Activated CD4-positive, alpha-beta T cell treated with anti-CD3 and anti-CD28 coated beads, Interleukin-2, amount 10 ng/mL, durations not matched to agents 7 days and 5 days (primary cell): ENCODE measurements at places on chromosomes 11 and 22.

GRCh38 chr11:12174128-12174476 lies 63.7 kb downstream of the MICAL2 start:
- no peak for DNase-seq

GRCh38 chr11:123601743-123602142 lies 52.7 kb downstream of the SCN3B start:
- DNase-seq: no peak

DNA sequence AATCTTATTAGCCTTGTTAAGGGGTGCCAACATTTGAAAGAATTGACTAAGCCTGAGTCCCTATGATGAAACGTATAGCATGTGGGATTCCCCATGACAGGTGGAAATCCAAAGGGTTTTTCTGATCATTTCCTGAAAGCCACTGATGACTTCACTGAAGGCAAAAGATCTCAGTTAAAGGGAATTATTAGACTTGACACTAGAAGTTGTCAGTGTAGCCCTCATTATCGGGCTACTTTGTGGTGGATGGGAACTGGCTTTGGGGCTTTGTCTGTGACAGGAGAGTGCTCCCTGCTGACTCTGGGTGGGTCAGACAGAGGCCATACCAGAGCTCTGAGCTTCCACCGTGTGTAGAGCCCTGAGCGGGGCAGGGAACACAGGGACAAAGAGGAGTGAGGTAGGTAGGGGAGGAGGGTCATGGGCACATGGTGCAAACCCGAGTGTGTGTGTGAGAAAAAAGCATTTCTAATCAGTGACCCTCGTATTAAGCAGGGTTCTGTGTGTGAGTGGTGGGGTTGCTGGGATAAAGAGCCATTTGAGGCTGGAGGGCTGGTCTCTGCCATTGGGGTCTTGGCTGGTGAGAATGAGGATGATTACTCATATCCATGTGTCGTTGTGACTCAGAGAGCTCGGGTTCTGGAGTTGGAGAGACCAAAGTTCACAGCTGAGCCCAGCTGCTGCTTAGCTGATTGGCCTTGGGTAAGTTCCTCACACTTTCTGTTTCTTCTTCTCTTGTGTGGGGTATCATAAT lies 101.1 kb downstream of the GRIK4 start:
- DNase-seq: no peak

- no peak for DNase-seq
These were observed 132.0 kb downstream of the ELP4 start for GRCh38 chr11:31641477-31642062.

DNA sequence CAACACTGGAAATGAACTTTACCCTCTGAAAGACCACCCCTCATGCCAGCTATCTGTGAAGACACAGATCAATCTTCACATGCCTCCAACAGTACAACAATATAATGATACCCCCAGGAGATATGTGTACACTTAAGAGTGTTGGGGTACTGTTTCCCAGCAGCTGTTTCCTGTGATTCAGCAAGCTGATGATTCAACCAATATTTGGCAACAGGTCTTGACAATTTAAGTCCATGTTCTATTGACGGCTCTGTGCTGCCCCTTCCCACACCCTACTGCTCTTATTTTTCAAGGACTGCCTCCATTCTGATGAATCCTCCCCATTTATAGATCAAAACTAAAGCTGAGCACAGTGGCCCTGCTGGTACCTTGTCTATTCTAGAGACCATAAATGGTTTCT lies 6.6 kb downstream of the SNX19 start:
- no peak for DNase-seq

DNA sequence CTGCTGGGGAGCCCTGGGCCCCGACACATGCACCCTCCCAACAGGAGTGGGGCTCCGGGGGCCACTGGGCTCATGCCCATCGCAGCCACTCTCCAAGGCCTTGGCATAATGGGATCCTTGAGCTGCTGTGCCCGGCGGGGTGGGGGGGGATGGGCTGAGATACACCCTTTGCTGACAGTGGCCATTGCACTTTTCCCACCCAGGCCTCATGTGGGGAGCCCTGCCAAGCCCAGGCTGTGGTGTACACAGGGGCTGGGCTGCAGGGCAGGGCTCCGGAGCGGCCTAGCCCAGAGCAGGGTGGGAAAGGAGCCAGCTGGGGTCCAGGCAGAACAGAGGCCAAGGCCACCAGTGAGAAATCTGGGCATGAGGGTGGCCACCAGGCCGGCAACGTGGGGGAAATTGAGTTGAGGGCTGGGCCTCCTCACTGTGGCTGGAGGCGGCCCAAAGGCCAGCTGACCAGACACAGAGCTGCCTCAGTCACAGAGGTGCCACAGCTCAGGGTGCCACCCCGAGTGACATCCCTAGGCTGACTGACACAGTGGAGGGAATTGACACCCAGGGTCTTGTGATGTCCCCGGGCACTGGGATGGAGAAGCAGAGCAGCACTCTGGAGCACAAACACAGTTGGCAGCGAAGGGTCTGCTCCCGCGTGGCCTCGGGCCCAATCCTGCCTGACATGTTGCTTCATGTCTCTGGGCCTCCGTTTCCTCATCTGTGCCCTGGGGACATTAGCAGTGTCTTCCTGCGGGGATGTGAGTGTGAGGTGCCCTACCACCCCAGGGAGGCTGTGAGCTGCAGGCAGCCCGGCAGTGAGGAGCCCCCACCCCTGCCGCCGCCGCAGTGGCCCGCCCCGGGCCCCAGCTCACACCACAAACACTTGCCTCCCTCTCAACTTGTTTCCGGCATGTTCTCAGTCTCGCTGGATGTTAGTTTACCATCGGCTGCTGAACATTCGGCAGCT lies 30.4 kb downstream of the RTN4R start:
- peak; percentile 54 for DNase-seq

GRCh38 chr11:106187860-106188456 lies 110.5 kb downstream of the AASDHPPT start:
- no peak for DNase-seq

- no peak for DNase-seq
These were observed 34.0 kb upstream of the TRPC6 start for GRCh38 chr11:101617735-101618332.

GRCh38 chr11:93072229-93072914 lies 102.9 kb downstream of the MTNR1B start:
- no peak for DNase-seq

- DNase-seq: no peak
These were observed 388.3 kb downstream of the TENM4 start for GRCh38 chr11:79052544-79052943.

DNA sequence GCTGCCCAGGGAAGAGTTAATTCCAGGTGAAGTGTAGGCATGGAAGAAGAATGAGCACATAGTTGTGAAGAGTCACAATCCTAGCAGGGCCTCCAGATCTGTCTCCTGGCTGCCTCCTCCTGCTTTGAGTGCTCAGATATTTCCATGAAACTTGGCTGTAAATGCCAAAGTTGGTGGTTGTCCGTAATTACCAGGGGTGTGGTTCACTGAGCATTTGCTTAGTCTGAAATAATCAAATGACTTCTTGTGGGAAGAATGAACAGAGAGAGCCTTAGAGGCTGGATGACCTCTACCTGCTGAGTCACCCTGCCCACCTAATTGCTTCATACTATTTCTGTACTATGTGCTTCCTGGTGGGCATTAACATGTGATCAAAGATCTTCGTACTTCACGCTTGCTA lies 50.9 kb downstream of the APIP start:
- no peak for DNase-seq

DNA sequence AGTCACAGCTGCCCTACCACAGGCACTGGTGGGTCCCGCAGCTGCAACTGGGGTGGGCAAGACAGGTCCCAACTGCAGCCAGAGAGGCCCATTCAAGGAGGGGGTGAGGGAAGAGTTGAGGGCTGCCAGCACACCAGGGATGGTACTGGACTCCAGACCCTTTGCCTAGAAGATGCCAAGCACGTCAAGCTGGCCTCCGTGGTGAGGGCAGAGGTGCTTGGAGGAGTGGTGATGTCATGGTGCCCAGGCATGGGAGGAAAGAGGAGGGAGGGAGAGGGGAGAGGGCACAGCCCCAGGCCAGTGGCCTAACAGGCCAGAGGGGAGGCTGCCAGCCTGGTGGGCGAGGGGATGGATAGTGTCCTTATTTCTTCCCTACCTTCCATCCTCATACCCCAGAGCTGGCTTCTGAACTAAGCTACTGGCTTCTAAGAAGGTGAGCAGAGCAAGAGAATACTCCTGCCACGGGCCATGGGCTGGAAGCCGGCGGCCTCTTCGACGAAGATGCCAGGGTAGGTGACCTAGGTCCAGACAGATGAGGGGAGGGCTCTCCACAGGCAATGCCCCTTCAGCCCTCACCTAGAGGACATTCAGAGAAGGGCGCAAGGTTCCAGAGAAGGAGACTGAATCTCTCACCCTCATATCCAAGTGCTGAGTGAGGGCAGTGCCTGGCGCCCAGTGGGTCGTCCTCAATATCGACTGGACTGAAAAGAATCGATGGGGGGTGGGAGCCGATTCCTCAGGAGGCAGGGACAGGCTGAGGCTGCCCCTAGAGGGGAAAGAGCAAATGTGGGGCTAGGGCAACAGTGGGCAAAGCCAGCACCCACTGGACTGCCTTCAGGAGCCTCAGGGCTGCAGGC lies 1.8 kb downstream of the SYT7 start:
- no peak for DNase-seq

- no peak for DNase-seq
These were observed 10.1 kb upstream of the RAB3IL1 start for GRCh38 chr11:61927501-61927900.

GRCh38 chr11:100860318-100861155 lies 173.4 kb downstream of the ARHGAP42 start:
- DNase-seq: no peak

DNA sequence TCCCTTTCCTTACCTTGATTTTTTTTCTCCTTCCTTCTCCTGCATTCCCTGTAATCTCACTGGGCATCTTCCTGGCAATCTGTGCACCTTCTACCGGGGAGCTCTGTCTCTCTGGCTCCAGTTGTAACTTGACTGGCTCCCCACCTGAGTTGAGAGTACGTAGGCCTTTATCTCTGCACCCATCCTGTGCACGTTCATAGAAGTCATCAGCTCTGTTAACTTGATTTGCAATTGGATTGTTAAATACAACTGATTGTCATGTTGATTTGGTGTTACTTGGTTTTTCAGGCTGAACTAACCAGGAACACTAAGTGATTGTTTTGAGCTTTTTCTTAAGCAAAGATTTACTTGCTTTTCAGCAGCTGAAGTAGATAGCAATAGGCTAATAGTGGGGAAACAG lies 11.8 kb downstream of the SWAP70 start:
- no peak for DNase-seq

DNA sequence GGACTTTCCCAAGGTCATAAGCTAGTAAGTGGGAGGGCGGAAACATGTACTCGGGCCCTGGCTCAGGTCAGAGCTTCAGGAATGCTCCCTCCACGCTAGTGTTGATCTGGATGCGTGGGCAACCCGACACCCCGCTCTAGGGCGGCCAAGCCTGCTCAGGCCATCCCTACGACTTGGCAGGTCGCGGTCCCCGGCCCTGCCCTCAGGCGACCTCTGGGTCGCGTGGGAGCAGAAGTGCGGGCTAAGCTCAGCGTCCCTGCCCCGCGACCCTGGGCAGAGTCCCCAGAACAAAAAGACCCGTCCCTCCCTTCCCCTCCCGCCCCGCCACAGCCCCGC lies 781 bp upstream of the TEF start:
- DNase-seq: no peak

- DNase-seq: no peak
These were observed 10.1 kb upstream of the LRP5 start for GRCh38 chr11:68302256-68302655.

- no peak for DNase-seq
These were observed 485.0 kb upstream of the KIRREL3 start for GRCh38 chr11:127485541-127485940.

GRCh38 chr11:121614636-121615240 lies 162.0 kb upstream of the SORL1-AS1 start:
- DNase-seq: no peak

DNA sequence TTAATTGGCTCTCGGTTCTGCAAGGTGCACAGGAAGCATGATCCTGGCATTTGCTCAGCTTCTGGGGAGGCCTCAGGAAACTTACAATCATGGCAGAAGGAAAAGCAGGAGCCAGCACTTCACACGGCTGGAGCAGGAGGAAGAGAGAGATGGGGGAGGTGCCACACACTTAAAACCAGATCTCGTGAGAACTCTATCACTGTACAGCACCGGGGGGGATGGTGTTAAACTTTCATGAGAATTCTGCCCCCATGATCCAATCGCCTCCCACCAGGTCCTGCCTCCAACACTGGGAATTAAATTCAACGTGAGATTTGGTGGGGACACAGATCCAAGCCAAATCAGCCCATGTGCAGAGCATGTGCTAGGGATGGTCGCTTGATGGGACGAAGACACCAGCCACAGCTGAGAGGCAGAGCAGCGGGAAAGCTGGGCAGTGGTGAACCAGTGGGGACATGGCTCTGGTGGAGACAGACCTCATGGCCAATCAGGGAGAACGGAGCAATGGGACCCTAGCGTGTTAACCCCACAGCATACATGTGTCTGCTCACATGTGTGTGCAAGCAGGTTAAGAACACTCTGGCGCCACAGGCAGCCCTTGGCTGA lies 6.2 kb downstream of the TANGO2 start:
- DNase-seq: no peak

DNA sequence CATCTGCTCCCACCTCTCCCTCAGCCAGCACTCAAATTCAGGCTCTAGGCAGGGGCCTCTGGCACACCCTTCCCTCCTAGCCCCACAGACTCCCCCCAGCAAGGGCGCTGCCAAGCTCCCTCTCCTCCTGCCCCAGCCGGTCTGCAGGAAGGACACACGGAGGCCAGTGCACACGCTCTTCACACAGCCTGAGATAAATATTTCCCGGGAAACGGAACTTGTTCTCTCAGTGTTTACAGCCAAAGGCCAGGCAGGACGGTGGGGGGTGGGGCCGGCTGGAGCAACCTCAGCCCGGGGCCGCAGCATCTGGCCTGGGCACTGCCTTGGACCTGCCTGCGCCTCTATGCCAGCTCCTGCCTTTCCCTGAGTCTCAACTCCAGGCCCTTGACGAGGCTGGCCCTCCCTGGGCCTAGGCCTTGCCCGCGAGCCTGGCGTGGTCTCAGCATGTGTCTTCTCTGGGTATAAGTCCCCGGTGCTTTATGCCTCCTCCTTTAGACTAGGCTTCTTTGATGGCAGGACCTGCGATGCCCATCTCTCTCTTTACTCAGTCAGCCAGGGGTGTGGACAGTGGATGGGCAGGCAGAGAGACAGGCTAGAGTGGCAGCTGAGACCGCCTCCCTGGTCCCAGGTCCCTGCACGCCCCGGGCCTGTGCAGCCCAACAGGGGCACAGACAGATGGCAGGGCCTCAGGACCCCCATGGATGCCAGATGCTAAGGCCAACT lies 48.4 kb downstream of the PDE2A start:
- no peak for DNase-seq

DNA sequence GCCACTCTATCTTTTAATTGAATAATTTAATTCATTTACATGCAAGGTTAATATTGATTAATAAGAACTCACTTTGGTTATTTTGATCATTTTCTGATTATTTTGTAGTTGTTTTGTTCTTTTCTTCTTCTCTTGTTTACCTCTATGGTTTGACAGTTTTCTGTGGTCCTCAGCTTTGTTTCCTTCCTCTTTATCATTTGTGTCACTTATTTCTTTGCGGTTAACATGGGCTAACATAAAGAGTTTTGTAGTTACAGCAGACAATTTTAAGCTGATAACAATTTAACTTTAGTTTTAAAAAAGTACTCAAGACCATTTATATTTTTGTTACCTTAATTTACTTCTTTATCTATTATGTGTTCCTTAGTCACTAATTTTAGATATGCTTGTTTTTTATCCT lies 1032.8 kb upstream of the RAG2 start:
- DNase-seq: no peak

- DNase-seq: no peak
These were observed 11.3 kb upstream of the EFCAB6 start for GRCh38 chr22:43823353-43823908.
